ENCODE measurements at places on chromosomes 7 and 10.
A peak's percentile ranks its signal among the peaks of the same experiment; 100 is the strongest.

DNA sequence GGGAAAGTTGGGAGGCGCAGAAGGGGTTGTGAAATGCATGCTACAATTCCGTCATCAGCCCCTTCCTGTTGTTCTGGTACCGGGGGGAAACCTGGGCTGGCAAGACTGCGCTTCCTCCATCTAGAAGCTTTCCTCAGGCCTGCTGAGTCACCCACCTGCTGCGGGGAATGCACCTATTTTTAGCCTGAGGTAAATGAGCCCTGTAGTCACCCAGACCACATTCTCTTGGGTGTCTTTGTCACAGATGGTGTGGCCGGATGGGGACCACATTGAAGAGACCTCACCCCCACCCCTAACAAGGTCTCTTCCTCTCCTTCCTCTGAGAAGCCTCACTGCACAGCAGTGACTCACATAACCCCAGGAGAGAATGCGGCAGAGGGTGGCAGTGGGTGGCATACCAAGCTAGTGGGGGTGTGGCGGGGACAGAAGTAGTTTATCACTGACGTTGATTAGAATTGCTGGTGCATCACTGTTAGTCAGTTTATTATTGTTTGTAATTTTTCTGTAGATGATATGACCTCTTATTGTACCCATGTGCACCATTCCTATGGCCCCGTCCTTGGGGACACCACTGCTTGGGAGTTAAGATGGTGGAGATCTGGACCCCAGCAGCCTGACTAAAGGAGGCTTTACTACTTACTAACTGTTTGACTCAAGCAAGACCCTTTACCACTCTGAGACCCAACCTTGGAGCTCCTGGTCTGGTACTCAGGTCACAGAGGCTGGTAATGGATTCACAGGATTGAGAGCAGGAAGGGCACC, 83.0 kb upstream of the DUSP5 start:
- no peak for DNase-seq

GRCh38 chr10:5814110-5815107, 1.2 kb upstream of the GDI2 start:
- no peak for DNase-seq

DNA sequence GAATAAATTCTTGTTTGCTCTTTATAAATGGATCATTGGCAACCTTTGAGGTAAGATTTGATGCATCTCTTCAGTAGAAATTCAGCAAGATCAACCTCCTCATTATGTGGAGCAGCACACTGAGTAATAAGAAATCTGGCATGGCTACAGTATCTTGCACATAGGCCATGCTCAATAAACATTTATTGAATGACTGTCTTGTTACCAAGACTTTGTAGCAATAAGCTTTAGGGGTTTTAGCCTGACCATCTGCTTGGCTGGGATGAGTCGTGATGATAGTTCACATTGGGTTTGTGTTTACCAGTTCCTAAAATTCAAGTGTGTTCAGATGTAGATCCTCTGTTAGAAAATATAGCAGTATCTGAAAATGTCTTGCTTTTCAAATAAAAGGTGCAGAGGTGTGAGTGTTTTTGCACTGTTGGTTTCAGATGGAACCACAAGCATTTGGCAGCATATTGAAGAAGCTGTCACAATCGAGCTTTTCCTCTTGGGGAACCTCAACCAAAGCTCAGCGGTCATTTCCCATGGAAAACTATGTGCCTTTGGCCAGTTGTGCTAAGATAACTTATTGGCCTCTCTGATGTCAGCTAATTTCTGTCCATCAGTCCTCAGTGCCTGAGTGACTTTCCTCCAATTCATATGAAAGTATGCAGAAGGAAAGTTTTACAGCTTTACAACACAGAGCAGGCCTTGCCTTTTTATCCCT, 442.6 kb downstream of the GFRA1 start:
- DNase-seq: no peak

- DNase-seq: no peak
Observed at GRCh38 chr10:88370713-88371112, 212.4 kb downstream of the RNLS start.

GRCh38 chr10:15244635-15245197, 76.2 kb upstream of the NMT2 start:
- DNase-seq: no peak

DNA sequence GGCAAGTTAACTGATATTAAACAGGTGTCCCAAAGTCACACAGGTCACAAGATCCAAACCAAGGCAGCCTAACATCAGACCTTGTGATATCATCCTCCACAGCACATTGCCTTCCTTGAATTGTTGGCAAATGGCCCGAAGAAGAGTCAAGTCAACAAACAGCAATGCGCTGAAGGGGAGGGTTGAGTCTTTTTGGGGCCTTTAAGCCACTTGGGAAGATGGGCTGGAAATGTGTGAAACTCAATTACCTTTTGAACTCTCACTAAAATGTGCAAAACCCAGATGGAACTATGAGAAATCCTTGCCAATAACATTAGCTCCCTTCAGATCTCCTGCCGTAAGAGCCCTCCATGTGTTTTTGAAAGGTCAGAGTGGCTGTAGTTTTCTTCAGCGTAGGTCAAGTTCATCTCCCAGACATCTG, 47.9 kb upstream of the STK17A start:
- no peak for DNase-seq

GRCh38 chr10:84783386-84783785, 455.0 kb downstream of the CCSER2 start:
- peak; percentile 6 for DNase-seq

DNA sequence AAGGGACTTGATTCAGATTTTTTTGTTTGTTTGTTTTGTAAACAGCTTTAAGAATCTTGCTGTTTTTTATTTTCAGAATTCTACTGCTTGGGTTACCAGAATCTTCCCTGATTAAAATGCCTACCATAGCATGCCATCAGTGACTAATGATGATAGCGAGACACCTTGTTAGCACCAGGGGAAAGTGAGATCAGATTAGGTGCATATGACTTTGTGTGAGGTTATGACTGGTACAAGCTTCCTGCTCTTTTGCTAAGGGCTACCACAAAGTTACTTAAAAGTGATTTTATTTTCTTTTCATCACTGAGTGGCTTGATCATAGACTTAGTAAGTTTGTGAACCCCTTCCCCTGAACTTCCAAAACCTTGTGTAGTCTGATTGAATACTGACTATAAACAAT, 93.5 kb downstream of the SND1 start:
- DNase-seq: no peak

- DNase-seq: no peak
Observed at GRCh38 chr10:63337455-63338251, 128.1 kb downstream of the JMJD1C start.

DNA sequence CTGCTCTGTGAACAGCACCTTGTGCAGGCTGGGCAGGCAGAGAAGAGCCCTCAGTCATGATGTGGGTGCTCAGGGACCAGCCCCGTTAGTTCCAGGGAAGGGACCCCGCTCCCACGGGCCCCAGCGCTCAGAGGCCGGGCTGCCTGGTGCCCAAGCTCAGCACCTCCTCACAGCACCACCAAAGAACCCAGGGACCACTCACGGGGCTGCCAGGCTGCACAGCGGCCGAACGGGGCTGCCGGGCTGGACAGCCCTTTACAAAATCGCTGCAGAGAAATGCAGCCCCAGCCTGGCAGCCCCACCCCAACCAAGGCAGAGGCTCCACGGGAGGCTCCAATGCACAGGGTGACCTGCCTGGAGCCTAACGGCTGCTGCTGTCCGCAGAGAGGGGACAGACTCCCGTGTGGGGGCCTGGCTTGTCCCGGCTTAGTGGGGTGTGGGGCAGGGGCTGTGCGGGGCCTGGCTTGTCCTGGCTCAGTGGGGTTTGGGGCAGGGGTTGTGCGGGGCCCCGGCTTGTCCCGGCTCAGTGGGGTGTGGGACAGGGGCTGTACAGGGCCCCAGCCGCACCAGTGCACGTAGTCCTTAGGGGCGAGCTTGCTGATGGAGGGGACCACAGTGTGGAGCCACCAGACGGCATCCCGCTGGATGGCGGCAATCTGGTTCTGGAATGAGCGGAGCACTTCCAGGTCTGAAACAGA, 9.2 kb downstream of the INTS1 start:
- no peak for DNase-seq

- DNase-seq: no peak
Observed at GRCh38 chr7:309586-310228, 19.7 kb downstream of the FOXL3 start.

GRCh38 chr7:39754326-39755120, 131.2 kb downstream of the RALA start:
- no peak for DNase-seq

DNA sequence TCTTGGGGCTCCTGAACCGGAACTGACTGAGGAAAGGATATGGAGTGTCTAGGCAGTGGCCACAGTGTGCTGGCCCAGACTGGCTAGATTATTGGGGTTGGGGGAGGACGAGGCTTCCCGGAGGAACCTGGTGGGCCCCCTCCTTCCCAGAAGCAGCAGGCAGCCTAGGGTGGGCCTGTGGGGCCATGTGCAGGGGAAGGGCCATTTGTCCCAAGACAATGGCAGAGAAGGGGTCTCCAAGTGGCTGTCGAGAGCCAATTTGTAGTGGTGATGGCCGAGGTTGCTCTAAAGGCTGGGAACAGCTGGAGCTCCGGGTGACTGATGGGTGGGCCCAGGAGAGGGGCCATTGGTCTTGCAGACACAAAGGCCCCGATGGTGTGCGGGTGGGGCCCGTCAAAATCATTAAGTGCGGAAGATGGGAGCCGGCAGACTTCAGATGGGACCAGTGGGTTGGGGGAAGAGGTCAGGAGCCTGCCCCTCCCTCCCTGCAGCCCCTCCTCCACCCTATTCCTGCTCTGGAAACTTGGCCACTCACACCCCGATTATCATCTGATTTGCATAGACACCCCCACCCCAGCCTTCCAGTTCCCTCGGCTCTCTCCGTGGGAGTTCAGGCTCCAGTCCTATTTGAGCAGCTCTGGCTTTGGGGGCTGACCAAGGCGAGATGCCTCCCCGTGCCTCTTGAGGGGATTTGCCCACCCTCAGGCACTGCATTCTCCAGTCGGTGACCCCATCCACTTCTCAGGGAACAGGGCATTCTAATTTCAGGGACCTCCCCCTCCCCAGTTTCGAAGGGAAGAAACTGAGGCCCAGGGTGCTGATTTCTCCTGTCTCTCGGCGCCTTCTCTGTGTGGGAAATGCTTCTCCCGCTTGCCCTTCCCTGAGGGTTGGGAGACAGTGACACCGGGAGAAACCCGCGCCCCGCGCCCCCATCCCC, 36.0 kb upstream of the PAX2 start:
- no peak for DNase-seq

GRCh38 chr7:33979807-33980355, 74.5 kb downstream of the BMPER start:
- DNase-seq: no peak

DNA sequence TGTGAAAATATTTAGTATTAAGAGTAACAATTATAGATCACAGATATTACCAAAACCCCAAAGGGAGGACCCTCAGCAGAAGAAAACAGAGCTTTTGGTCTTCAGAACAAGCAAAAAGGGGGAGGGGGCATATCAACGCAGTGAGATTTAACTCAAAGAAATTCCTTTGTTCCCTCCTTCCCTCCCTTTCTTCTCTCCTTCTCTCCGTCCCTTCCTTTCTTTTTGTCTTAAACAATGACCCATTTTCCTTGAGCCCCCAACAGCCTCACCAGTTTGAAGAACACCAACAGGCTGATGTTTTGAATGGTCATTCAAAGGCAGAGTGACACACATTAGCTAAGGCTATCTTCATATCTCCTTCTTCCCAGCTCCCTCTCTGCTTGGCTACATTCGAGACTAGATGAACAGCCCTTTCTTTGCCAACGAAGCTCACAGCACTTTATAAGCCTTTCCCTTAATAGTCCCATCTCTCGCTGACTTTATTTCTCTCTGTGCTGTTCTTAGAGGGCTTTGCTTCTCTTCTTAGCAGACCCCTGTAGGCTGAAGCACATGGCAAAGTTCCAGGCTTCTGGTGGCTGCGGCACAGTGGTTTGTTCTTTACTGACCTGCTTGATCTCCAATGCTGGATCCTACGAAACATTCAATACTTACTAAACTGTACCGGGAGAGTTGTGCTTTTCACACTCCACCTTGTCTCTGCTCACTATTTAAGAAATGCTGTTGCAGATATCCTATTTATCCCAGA, 75.6 kb upstream of the KCNIP2 start:
- no peak for DNase-seq

GRCh38 chr7:96484091-96484490, 162.2 kb upstream of the SLC25A13 start:
- no peak for DNase-seq

- DNase-seq: no peak
Observed at GRCh38 chr7:157570531-157571200, 233.9 kb downstream of the DNAJB6 start.

DNA sequence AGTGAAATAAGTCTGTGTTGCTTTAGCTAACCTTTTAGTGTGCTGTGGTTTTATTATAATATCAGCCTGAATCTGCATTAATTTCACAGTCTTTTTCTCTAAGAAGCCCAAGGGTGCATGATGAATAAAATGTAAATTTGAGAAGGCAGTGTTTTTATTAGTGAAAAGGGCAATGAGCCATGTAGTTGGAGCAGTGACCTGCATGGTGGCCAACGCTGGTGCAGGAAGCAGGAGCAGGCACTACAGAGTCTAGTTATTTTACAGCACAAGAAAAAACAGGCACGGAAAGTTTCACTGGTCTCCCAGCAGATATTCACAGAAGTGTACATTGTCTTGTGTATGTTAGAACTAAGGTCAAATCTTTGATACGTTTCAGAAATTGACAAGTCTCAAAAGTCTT, 247.8 kb downstream of the CELF2 start:
- DNase-seq: no peak

DNA sequence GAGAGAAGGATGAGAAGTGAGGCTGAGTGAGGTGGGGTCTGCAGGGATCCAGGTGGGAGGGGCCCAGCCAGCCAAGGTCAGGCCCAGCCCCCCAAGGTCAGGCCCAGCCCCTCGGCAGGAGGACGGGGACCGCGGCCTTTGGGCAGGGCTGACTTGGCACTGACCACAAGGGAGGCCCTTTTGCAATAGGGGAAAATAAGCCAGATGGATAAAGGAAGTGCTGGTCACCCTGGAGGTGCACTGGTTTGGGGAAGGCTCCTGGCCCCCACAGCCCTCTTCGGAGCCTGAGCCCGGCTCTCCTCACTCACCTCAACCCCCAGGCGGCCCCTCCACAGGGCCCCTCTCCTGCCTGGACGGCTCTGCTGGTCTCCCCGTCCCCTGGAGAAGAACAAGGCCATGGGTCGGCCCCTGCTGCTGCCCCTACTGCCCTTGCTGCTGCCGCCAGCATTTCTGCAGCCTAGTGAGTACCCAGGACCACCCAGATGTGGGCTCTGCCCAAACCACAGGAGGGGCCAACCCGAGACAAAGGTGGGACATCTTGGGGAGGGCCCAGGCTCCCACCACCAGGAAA, at the start of gene PILRA:
Gene PILRA (plus strand): TSS at position 227 of the 571 bp plus-strand sequence. CDS start 170 bp downstream, at position 397.
- DNase-seq: no peak

DNA sequence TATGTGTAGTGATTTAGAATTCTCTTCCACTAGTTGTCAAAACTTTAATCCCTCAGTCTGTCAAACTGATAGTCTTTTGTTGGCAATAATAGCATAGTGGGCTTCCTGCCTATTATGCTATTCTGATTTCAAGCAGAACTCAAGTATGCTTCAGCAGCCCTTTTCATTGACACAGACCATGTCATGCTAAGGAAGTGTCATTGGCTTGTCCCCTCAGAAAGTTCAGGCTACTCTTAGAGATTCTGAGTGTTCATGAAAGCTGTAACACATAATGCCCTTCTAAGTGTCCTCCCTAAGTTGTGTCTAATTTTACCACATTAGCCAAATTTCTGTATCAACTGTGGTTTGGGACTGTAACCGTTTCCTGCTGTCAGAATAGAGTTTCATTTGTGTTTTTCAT, 198.7 kb downstream of the THSD7A start:
- no peak for DNase-seq

- DNase-seq: no peak
Observed at GRCh38 chr7:2444476-2444875, 31.7 kb downstream of the GRIFIN start.

- DNase-seq: no peak
Observed at GRCh38 chr10:51250278-51250920, 176.1 kb downstream of the PRKG1 start.

GRCh38 chr10:50592961-50593418, 30.8 kb downstream of the SGMS1 start:
- no peak for DNase-seq

Data from DMS 273 treated with DMSO at 0.1 percent for 48 hours (cell line).